ENCODE measurements at places on chromosomes 11 and 22.

DNA sequence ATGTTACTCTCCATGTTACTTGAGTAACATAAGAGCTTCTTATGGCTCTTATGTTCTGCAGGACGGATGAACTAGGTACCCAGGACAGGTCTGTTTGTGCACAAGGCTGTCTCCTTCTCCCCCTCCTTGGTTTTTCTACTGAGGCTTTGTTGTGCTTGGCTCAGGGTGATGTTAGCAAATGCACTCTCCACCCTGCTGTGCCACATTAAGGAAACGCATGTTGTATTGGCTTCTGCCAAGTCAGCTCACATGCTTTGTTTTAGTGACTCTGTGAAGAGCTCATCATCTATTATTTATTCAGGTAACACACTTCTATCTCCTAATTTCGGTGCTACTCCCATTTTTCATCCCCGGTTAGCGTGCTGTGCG is 108.3 kb downstream of the PTPRJ start:
- DNase-seq = no peak

DNA sequence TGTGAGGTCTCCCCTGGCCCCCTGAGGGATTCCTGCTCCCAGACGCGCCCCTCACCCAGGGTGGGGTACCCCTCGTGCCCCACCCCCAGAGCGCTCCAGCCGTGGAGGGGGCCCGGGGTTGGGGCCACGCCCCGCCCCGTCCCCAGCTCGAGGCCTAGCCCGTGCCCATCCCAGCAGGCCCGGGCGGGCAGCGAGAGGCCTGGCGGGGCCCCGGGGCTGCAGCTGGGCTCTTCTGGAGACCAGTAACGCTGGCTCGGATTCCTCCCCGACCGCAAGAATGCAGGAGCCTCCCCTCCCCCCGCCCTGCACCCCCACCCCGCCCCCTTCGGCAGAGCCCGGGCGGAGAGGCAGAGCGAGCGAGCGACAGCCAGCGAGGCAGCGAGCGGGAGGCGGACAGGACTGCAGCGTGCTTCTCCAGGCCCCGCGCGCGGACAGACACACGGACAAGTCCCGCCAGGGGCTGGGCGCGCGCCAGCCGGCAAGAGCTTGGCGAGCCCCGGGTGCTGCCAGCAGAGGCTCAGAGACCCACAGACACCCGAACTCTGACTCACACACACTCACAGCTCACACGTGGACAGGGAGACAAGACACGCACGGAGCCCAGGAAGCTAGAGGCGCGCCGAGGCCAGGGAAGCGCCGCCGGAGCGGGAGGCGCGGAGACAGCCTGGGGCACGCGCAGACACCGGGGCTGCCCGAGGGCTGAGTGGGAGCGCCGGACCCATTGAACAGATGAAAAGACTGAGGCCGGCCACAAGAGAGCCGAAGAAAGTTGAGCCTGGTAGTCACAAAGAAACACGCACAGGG is 15.2 kb downstream of the BCL9L start:
- no peak for DNase-seq

- DNase-seq = no peak
Observed at GRCh38 chr11:72519220-72519881, 85.0 kb upstream of the CLPB start.

DNA sequence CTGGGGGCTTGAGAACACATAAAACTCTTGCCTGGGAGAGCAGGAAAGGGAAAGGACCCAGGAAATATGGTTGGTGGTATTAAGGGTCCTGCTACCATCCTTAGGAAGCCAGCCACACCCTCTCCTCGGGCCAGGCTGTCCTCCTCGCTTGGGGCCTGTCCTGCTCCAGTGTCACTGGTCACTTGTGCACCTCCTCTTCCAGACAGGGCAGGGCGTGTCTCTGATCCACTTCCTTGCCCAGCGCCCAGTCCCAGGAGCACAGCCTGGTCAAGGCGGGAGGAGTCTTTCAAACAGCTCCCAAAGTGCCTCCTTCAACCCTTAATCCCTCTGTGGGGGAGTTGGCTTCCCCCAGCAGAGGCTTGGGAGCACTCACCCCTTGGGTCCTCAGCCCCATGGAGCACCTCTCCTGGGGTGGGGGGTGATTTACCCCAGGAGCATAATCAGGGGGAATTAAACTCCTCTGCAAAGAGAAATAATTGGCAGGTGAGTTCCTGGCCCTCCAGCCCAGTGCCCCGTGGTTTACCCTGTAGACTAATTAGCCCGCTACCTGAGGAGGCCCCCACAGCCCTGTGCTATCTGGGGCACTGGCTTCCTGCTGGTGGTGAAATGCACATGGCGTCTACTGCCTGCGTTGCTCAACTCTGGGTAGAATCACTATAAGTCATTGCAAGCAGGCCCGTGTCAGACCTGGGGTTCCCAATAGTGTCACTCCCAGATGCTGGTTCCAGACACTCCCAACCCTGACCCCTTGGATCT is 8.0 kb downstream of the TMPRSS6 start:
- DNase-seq = no peak

DNA sequence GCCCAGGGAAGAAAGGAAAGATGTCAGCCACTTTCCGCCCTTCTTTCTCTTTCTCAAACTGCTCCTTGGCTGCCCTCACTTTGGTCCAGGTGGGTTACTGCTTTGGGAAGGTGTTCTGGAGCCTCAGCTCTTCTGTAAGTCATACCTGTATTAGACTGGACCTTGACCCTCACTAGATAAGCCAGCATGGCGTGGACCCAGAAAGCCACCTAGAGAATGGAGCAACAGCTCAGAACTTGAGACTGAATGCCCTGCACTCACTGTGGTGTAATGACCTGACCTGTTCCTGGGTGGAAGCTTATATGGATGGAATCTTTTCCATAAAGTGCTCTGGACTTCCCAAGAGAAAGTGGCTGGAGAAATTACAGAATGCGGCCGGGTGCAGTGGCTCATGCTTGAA is 15.6 kb downstream of the ACP2 start:
- no peak for DNase-seq

DNA sequence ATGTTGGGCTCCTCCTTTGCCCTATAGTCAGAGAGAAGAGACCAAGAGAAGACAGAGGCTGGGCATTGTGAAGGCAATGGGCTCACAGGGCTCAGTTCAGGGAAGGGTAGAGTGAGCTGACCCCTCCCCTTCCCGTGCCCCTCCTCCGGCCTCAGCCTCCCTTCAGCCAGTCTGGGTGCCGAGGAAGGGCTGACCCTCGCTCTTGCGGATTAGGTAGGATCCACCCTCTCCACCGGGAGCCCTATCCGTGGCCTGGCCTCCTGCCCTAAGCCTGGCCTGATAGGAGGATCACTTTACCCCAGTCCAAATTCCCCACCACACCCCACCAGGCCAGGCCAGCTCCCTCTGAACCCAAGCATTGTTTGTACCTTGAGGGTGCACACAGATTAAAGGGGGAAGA is 1.8 kb upstream of the PPP1R14B start:
- no peak for DNase-seq

- no peak for DNase-seq
Observed at GRCh38 chr22:25159028-25159427, 40.6 kb upstream of the CRYBB3 start.

DNA sequence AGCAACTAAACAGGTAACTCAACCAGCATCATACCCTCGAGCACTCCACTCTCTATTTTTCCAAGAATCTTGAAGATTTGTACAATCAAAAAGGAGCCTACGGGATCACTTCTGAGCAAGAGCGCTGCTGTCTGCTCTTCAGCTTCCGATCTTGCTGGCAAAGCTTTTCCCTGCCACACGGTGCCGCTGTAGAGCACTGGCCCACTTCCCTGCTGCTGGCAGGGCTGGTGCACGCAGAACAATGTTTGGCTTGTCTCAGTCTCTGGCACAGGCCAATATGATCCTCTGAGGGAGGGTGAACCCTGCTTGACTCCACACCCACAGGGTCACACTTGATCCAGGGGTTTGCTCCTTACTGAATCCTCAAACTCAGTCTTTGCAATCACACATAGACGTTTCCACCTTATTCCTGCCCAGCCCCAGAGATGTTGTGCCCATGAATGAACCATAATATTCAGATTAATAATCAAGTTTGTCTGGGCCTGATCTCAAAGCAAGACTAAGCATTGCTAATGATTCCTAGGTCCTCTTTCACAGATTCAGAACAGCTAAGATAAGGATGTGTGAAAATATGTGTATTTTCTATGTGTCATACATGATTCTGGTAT is 536.6 kb downstream of the SOX6 start:
- DNase-seq = no peak

DNA sequence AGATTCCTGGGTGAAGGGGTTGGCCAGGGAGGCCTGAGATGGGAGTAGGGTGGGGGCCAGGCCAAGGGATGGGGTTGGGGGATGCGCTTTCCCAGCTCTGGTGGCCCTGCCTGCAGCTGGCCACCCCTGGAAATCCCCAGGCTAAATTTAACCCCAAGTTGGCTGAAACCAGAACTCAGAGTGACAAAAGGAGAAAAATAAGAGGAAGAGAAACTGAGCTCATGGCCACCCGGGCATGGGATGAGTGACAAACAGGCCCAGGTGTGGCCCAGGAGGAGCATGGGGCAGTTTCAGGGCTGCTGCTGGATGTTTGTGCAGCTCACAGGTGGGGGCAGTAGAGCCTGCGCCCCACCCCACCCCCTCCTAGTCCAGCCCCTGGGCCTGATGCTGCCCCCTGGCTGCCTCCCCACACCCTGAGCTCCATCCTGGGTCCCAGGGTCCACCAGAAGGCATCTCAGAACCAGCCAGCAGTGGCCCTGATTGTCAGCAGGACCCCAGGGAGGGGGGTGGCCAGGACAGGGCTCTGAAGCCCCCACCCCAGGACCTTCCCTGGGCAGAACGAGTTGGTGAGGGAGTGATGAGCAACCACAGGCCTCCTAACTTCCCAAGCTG is 48.0 kb downstream of the IGLL5 start:
- no peak for DNase-seq

- no peak for DNase-seq
Observed at GRCh38 chr11:67433536-67434394, 3.7 kb downstream of the PTPRCAP start.

GRCh38 chr11:122082205-122082604 is 33.8 kb downstream of the BLID start:
- no peak for DNase-seq

DNA sequence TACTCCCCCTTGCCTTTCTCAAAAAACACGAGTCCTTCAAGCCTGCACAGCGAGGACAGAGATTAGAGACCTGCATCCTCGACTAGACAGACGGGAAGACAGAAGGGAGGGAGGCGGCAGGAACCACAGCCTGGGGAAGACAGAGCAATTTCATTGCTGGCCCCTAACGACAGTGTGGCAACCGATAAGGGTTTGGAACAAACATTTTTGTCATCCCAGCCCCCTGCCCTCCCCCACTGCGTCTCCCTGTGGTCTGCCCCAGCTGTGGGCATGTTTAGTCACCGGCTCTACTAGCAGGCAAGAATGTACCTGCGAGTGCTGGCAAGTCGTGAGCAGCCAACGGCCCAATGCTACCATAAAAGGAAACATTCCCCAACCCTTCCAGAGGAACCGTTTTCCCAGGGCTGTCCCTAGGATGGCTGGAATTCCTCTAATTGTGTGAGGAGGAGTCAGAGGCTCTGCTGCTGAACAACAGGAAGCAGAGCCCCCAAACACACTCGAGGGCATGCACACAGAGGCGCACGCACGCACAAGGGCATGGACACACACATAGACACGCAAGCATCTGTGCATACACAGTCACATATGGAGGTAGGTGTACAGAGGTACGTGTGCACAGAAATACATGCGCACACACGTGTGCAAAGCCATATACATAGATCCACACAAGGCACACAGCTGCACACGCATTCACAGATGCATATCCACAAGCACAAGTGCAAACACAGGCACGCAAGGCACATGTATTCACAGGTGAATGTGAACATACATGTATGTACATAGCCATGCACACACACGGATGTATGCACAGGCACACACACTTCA is 58.3 kb downstream of the MYH9 start:
- peak; percentile 41 for DNase-seq

GRCh38 chr11:114258696-114259095 is 37.5 kb upstream of the NNMT start:
- DNase-seq = no peak

GRCh38 chr22:25370322-25370721 is 150.9 kb downstream of the CRYBB2 start:
- DNase-seq = no peak

GRCh38 chr22:17807578-17808410 is 33.5 kb upstream of the BID start:
- no peak for DNase-seq

- no peak for DNase-seq
Observed at GRCh38 chr11:47396049-47396320, 12.4 kb upstream of the SLC39A13 start.

DNA sequence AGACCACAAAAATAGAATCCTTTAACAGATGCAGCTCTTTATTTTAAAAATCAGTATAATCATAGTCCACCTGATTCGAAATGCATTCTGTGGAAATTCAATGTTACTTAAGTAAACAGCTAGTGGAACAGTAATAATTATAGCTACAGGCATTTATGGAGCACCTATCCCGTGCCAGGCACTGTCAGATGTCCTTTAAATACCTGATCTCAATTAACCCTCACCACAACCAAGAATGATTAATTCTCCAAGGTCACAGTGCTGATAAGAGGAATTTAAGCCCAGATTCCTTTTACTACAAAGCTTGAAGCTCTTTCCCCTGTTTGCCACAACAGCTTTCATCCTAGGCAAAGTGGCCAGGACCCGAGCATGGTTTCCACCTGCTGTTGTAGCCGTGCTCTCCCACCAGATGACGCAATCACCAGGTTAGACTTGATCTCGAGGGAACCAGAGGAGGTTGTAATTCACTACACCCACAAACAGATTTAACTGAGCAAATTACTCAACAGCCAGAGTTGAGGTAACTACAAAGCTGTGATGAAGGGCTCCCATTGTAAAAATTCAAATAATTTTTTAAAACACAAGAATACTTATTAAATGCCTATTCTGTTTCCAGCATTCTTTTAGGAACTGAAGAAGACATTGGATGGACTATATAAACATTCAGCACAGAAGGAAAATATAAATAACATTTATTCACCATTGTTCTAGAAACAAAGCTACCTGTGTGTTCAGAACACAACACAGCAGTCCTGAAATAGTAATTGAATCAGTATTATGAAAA is 10.3 kb downstream of the PRDM10 start:
- no peak for DNase-seq

GRCh38 chr11:130002846-130003716 is 446 bp upstream of the PRDM10 start:
- DNase-seq = peak; percentile 76

DNA sequence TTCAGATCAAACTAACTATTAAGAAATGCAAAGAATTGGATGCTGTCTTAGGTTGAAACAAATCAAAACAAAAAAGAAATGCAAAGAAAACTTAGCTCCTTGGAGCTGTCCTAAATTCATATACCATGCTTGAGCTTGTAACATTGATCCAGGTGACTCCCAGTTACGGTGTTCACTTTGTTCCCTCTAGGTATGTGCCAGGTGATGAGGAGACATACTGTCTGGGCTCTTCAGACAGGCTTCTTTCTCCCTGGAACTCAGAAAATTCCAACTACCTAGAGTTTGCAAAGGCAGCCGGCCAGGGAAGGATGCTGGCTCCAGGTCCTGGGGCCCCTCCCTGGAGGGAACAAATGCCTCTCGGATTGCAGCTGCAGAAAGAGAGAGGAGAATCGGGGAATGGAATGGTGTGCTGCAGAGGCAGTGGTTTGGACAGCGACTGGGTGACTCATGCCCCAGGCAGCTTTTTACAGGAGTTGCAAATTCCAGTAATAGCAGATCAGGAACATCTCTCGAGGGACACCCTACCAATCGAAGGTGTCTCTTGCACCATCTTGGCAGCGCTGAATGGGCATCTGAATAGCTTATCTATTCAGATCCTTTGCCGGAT is 12.3 kb upstream of the ASPHD2 start:
- no peak for DNase-seq

- no peak for DNase-seq
Observed at GRCh38 chr22:40183029-40183581, 5.4 kb downstream of the TNRC6B start.

GRCh38 chr22:50641696-50642607 is 14.0 kb upstream of the ARSA start:
- no peak for DNase-seq

Data from activated CD4-positive, CD25-positive, alpha-beta regulatory T cell (primary cell).